ENCODE measurements at places on chromosomes 4 and X. TPM values are rescaled to one million over a fixed set of nuclear protein-coding genes. Genes with fewer than 3 reads are reported as not detected.

DNA sequence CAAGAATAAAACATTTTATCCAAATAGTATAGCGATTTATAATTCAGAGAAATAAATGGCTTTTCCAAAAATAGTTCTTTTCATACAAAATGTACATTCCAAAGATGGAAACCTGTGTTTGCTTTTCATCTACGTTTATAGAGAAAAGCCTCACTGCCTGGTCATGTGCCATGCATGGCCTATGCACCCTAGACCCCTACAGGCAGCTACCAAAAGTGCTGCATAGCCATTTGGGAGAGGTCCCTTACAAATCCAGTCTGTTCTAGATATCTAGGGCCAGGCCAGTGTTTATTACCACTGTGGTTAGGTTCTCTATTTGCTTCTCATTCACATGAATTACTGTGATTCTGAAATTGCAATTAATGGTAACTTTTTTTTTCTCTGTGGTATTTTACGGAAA, 17.2 kb downstream of the HMGB2 start:
- DNase-seq, result no peak

- DNase-seq, result no peak
Measured at GRCh38 chr4:12545812-12546211, 938.3 kb downstream of the RAB28 start.

- DNase-seq, result no peak
Measured at GRCh38 chrX:123298026-123298425, 113.9 kb downstream of the GRIA3 start.

- no peak for DNase-seq
Measured at GRCh38 chrX:119087121-119087520, 14.3 kb downstream of the CT47C1 start.

RAB9B gene
- 0.25 TPM for total RNA-seq

CT47B1 gene
- total RNA-seq, result not detected

Measured in CD4-positive, alpha-beta memory T cell (primary cell).